Occipital lobe (tissue), 3 donors: ENCODE measurements at places on chromosomes 16 and 17. TPM values are rescaled to one million over a fixed set of nuclear protein-coding genes. Genes with fewer than 3 reads are reported as not detected.

The ZFP3 gene
- total RNA-seq: 9.8 TPM

The KREMEN2 gene
- not detected for total RNA-seq

The C17orf78 gene
- not detected for total RNA-seq

The CDR2L gene
- total RNA-seq: 4.5 TPM

The CDH1 gene
- 1.1 TPM for total RNA-seq

The GJC1 gene
- 81.3 TPM for total RNA-seq

The MMP15 gene
- 12.6 TPM for total RNA-seq

The CTRB2 gene
- not detected for total RNA-seq

The PRR11 gene
- total RNA-seq: 2.0 TPM

The HP gene
- total RNA-seq: 1.4 TPM

The KIF19 gene
- total RNA-seq: not detected
